ENCODE measurements at places on chromosomes 1 and 21.

DNA sequence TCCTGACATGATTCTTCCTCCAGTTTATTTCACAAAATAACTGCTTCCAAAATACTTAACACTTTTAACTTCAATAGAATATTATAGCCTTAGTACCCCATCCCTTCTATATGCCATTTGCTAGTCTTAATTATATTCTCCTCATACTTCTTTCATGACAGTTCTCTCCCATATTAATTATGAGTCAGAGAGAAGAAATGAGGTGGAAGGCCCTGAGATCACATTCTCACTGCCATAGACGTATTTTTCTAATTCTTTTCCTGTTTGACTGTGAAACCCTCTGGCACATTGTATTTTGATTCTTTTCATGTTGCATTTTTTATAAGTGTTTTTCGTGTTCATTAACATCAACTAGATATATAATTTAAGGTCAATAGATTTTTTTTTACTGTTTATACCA, 88.4 kb downstream of the GTF2B start:
- no peak for DNase-seq

- no peak for DNase-seq
Observed at GRCh38 chr21:29710498-29710897, 229.3 kb downstream of the GRIK1 start.

DNA sequence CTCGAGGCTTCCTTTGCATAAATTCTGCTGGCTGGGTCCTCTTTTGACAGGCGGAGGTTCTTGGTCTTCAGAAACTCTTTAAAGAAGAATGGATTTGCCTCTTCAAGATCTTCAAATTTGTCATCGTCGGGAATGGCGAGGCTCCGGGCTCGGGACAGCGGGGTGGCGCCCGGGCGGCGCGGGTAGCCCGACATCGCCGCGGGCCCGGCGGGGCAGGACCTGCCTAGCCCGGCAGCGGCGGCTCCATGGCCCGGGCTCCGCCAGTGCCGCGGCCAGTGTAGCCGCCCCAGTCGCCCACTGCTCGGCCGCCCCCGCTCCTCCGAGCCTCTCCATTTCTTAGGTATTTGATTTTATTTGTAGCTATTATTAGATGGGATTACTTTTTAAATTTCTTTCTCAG, 22.1 kb upstream of the TNN start:
- DNase-seq, result no peak

DNA sequence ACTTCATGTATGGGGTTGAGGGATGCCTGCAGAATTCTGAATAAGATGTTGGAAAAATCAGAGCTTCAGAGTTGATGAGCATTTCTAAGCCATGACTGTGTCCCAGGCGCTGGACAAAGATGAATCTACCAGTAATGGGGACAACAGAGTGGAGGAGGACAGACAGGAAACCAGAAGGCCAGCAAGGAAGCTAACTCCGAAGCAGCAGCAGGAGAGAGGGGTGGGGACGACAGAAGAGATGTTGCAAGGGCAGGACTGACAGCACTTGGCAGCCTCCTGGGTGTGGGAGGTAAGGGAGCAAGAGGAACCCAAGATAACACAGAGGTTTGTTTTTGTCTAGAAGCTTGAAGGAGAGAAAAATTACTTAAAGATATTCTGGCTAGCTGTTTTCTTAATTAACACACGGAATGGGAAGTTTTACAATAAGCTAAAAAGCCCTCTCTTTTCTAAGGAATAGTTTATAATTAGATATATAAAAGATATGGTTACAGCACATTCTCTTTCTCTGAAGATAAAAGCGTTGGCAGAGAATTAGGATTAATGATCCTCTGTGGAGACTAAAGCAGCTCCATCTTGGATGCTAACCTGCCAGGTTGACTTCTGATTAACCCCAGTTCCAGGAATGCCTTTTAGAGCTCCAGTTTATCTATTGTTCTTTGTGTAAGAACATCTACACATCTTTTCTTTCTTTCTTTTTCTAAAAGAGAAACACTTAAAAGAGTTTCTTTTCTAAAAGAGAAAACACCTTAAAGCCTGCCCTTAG, 92.7 kb downstream of the TENT5C start:
- no peak for DNase-seq

DNA sequence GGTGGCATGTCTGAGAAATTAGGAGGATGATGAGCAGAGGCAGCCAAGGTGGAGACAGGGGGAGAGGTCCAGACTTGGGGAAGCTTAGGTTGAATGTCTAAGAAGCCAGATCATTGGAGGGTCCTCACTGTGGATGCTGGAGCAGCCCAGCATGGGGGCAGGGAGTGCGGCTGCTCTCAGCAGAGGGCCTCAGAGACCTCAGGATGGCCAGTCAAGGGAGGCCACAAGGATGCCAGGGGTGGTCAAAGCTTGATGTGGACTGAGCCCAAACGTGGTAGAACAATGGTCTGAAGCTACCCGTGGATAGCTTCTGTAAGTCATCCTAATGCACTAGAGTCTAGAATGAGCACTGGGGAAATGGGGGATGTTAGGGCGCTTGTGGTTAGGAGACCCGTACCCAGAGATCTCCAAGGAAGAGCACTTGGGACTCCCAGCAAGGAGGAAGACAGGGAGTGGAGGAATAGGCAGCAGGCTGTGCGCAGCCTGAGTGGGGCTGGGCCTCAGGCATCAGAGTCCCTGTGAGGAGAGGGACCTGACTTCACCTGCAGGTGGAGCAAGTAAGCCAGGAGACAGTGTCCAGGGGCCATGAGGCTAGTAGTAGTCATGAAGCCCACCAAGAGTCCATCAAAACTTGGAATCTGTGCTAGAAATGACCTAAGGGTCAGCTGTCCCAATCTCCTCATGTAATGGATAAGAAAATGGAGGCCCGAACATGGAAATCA, 4.3 kb upstream of the S100A9 start:
- DNase-seq, result no peak

- DNase-seq, result no peak
Observed at GRCh38 chr21:23402929-23403520, 2204.3 kb downstream of the MRPL39 start.

- DNase-seq, result no peak
Observed at GRCh38 chr1:166691476-166691875, 147.8 kb upstream of the POGK start.

GRCh38 chr21:44737706-44738354, 26.5 kb upstream of the TSPEAR start:
- DNase-seq, result no peak

DNA sequence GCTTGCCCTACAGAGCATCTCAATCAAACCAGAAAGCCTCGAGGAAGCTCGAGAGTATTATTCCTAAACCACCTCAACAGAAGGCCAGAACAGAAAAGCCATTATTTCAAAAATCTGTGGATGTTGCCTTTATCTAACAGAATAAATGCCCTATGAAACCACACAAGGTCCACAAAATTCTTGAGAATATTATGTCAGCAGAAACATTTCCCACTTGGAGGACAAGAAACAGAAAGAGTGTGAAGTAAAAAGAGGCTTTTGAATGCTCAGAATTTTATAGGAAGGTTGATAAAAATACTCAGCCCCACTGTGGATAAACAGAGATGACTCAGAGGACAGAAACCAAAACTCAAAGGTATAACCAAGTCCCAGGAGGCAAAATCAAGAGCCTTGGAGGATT, 146.4 kb upstream of the LRRC7 start:
- no peak for DNase-seq

DNA sequence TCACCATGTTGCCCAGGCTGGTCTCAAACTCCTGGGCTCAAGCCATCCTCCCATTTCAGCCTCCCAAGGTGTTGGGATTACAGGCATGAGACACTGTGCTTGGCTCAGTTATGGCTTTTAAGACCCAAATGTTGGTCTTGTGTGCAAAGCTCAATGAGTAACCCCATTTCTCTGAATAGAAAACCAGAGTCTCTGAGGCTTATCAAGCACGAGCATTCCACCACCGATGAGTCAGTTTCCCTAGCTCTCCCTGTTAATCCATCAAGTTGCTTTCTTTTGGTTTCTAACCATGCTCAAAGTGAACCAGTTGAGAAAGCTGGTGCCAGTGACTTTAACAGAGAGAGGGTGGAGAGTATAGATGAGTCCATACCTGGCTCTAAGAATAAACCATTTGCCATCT, 350.9 kb upstream of the ADGRL2 start:
- no peak for DNase-seq

GRCh38 chr1:108345776-108346531, 102.1 kb upstream of the NBPF4 start:
- DNase-seq, result no peak

DNA sequence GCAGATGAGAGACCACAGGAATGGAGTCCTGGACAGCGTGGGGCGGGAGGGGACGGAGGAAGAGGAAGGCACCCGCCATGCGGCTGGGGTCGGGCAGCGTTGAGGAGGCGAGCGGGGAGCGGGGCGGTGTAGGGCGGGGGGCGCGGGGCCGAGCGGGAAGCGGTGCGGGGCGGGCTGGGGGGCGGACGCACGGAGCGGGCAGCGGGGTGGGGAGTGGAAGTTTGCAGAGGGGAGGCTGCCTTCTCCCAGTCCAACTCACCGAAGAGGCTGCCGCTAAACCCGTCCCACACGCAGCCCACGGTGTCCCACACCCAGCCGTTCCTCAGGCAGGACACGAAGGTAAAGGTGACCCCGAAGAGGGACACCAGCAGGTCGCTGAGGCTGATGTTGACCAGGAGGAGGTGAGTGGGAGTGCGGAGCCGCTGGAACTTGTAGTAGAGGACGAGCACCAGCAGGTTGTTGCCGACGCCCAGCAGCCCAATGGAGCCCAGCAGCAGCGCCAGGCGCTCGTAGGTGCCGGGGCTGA, 483 bp downstream of the CHML start:
- DNase-seq, result peak; percentile 29

GRCh38 chr1:232462213-232462612, 167.7 kb downstream of the SIPA1L2 start:
- no peak for DNase-seq

DNA sequence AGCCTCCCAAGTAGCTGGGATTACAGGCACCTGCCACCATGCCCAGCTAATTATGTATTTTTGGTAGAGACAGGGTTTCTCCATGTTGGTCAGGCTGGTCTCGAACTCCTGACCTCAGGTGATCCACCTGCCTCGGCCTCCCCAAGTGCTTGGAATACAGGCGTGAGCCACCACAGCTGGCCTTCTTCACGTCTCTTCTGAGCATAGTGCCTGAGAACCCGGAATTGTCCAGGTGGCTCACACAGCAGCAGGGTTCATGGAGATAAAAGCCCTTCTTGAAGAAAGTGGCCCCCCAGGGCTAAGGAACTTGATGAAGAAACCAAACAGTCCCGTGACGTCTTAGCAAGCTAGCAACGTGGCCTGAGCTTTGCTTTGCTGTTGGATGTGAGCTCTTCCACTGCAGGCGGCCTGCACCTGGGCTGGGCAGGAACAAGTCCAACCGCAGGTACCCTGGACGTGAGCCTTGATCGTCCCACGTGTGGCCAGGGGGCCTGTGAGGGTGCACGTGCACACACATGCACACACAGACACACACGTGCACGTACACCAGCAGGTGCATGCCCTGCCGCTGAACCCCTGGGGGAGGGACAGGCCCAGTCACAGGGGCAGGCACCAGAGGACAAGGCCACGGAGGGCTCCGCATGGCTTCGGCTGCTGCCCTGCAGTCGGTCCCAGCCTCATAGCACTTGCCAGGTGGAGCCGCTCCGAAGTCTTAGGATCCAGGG, 23.4 kb upstream of the TRAPPC10 start:
- no peak for DNase-seq

DNA sequence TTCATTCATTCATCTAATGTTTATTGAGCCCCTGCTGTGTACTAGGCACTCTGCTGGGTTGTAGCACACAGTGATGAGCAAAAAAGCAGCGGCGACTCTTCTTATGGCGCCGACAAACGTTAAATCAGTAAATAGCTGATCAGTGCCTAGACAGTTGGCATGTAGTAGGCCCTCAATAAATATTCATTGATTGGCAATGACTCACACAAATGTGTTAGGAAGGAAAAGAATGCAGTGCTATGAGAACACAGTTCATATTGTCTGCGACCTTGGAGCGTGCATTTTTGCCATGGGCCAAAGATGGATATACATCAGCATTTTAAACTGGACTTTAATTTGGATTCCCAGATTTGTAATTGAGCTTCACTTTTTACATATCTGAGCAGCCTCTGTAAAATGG, 52.0 kb downstream of the PRDM2 start:
- no peak for DNase-seq

GRCh38 chr21:25246546-25246945, 360.7 kb downstream of the MRPL39 start:
- no peak for DNase-seq

DNA sequence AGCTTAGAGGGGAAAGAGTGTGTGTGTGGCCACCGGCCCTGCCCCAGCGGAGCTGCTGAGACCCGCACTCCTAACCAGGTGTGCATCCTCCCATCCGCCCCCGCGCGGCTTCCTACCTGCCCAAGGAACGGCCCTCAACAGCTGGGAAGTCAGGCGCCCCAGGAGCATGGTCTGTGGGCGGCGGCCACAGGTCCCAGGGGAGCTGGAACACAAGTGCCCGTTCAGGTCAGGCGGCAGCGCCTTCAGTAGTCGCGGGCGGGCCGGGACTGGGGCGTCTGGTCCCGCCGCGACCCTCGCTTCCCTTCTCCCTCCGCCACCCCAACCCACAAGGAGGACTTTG, 448 bp downstream of the AURKAIP1 start:
- DNase-seq, result no peak

DNA sequence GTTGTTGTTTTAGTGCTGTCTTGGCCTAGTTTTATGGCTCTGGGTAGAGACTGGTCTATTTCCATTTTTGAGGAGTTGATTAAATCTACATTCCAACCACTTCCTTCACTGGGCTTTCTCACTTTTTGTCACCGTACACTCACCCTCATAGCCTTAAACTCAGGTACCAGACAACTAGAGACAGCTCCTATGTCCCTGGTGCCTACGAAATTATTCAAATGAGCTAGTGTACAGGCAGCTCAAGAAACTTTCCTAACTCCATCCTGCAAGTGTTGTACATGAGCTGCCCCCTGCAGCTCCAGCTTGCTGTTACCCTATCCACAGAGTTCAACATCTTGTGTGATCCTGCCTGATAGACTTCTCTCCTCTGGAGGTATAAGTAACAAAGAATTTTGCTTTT, 704.8 kb upstream of the RGS18 start:
- DNase-seq, result no peak

GRCh38 chr1:157878059-157878458, 36.5 kb upstream of the CD5L start:
- DNase-seq, result peak; percentile 7

DNA sequence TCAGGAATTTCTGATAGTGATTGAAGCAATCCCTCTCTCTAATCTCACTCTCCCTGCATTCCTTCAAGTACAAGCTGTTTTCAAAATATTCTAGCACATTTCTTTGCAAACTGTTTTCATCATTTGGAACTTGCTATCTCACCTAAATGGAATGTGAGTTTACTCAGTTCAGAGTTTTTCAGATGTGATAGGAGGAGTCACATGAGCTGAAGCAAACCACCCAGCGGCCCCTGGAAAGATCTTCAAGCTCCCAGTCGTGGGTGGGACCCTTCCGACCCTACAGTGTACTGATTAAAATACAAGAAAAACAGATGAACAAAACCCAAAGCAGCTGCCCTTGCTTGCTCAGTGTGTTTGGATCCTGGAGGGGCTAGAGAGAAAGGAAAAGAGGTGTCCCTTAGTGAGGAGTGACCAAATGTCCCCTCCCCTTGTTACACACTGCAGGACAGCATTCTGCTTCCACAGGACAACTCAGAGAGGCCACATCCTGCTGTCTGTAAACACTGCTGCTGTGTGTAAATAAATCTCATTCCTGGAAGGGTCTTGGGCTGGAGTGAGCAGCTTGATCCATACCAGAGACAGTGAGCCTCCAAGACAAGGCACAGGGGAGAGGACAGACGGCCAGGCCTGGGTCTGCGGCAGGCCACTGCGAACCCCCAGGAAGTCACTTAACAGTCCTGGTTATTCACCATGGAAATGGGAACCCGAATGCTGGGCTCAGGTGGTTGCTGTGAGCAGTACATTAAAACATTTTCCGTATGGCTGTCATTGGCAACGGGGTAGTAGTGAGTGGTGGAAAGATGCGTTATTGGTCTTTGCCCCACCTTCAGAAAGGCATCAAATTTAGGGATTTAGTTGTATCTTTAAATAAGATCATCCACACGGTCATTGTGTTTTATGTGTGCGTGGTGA, 229.2 kb downstream of the RHOU start:
- no peak for DNase-seq

Data from left renal pelvis (tissue), 4 donors.